ENCODE measurements at places on chromosomes 13 and 19.

DNA sequence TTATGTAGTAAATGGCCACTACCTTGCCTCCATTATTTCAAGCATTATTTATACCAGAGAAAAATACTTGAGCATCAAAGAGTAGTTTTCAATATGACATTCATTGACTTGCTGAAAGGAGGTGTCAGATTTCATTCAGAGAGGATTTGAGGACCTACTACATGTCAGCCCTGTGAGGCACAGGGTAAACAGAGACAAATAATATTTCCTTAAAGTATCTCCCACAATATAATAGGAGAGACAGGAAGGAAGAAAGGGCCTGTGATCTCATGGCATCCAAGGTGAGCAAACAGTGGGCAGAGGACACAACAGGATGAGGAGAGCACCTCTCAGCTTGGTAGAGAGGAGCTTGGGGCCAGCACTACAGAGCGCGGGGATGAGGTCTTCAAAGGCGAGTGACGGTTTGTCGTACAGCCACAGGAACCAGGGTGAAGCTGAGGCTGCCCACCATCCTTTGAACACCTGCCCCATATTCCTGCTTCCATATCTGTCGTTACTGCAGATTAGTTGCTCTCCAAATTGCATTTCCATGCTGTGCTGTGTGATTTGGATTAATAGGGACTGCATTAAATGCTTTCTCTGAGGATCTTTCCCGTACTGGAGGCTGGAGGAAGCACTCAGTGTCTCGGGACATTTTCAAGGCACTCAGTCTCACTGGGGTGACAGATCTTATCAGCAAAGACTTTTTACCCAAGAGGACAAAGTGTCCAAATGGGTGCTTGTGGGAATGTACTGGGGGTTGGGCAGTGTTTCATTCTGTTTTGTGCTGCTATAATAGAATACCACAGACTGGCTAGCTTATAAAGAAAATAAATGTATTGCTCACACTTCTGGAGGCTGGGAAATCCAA, 59.2 kb downstream of the GJA3 start:
- DNase-seq = no peak

- DNase-seq = peak; percentile 17
Measured at GRCh38 chr19:14112809-14113385, 4.7 kb downstream of the PRKACA start.

DNA sequence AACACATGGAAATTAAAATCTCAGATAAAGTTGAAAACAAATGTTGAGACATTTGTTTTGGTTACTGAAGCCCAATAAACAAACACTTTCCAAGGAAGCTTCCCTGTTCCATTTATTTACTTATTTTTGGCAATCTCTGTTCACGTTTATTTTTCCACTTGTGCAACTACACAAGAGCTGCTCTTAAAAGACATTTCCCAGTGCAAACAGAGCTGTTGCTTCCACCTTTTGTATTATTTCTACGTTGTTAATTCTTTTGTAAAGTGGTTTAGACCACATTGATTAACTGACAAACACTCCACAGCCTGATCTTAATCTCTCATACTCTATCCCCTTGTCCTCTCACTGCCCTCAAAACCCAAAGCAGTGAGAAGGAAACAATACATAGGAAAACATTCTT, 757.6 kb downstream of the LIG4 start:
- DNase-seq = no peak

DNA sequence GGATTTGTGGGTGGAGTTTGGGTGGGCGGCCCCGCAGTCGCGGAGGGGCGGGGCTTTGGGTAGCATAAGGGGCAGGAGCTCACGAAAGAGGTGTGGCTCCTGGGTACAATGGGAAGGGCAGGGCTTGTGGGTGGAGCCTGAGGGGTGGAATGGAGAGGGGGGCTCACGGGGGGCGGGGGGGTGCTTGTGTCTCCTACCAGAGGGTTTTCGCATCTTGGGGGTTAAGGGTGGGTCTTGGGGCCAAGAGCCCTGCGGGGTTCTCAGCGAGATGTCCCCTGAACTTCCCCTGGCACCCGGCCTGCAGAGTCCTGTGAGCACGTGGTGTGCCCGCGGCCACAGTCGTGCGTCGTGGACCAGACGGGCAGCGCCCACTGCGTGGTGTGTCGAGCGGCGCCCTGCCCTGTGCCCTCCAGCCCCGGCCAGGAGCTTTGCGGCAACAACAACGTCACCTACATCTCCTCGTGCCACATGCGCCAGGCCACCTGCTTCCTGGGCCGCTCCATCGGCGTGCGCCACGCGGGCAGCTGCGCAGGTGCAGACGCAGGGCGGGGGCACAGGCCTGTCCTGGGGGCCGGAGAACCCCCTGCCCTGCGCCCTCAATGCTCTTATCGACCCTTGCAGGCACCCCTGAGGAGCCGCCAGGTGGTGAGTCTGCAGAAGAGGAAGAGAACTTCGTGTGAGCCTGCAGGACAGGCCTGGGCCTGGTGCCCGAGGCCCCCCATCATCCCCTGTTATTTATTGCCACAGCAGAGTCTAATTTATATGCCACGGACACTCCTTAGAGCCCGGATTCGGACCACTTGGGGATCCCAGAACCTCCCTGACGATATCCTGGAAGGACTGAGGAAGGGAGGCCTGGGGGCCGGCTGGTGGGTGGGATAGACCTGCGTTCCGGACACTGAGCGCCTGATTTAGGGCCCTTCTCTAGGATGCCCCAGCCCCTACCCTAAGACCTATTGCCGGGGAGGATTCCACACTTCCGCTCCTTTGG, 5.1 kb downstream of the FSTL3 start:
- peak; percentile 97 for DNase-seq

DNA sequence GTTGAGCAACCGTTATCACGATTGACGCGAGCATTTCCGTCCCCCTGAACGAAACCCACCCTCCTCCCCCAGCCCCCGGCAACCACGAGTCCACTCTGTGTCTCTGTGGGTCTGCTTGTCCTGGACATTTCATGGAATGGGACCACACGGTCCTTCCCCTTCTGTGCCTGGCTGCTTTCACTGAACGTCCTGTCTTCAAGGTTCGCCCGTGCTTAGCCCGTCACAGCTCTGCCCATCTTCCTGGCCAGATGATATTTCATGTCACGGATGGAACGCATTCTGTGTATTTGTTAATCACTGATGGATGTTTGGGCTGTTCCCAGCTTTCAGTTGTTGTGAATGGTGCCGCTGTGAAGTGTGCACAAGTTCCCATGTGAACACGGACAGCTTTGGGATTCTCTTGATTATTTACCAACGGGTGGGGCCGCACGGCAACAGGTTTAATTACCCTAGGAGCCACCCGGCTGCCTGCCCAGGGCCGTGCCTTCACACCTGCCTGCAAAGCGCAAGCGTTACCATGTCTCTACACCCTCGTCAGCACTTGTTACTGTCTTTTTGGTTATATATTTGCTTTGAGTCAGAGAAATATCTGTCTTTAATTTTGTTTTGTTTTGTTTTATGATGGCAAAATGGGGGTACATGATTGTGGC, 42.5 kb downstream of the RASA3 start:
- DNase-seq = no peak

DNA sequence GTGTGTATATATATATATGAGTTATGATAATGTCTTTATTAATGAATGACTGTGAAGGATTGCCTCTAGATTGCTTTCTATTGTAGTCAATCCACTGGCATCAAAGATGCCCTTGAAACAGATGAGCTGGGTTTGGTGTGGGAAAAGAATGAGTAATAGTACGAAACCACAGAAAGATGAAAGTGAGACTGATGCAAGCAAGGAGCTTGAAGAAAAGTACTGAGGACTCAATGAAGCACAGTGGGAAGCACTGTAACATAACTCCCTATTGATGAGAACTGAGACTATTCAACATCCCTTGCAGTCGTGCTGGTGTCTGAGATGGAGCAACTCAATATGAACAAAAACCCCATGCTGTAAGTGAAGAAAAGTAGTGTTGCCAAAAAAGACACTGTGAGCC, 1794.2 kb downstream of the SLITRK5 start:
- DNase-seq = no peak

GRCh38 chr19:50415661-50416033, 3.1 kb upstream of the SPIB start:
- peak; percentile 74 for DNase-seq

DNA sequence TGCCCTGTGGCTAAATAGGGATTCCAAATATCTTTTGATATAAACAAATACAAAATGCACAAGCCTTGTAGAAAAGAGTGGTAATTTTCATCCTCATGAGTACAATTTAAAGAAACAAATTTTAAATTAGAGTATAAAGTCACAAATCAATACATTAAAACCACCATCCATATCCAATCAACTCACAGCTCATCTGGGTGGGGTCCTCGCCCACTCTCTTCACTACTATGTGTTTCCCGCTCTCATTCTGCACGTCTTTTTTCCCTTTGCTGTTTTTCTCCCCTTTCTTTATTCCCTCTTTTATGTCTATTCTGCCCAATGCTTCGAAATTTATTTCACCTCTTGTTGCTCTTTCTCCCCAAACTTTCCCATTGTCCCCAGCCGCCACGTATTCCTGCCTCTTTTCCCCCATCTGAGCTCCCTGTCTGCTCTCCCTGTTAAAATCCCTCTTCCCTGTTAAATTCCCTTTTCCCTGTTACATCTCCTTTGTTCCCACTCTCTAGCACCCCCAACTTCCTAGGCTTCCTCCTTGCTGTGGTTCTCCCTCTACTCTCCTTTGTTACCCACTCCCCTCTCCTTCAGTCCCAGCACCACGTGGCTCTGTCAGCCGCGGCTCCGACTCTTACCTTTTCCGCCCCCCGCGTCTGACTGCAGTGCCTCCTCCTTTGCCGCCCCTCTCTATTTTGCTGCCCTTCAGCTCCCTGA, 1.3 kb downstream of the ZNF616 start:
- DNase-seq = peak; percentile 19

DNA sequence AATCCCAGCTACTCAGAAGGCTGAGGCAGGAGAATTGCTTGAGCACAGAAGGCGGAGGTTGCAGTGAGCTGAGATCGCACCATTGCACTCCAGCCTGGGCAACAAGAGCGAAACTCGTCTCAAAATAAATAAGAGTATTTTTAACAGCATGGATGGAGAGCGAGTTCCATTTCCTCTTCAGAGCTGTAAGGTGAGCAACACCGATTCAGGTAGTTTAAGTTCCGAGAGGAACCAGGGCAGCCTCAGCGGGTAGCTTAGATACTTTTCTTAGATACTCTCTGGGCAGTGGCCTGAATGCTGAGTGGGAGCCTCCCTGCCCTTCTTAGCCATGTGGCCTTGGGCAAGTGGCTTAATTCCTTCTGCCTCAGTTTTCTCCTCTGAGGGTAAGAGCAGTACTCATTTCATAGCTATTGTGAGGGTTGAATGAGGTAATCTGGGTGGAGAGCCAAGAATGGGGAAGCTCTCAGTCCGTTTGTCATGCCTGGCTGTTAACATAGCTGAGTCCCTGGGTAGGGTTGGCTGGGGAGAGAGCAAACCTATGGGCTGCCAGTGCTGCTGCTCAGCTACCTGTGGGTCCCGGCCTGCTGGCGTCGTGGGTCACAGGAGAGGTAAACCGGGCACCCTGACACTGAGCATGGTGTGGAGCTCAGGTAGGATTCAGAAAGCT, 4.1 kb downstream of the ATP11A start:
- DNase-seq = peak; percentile 69

DNA sequence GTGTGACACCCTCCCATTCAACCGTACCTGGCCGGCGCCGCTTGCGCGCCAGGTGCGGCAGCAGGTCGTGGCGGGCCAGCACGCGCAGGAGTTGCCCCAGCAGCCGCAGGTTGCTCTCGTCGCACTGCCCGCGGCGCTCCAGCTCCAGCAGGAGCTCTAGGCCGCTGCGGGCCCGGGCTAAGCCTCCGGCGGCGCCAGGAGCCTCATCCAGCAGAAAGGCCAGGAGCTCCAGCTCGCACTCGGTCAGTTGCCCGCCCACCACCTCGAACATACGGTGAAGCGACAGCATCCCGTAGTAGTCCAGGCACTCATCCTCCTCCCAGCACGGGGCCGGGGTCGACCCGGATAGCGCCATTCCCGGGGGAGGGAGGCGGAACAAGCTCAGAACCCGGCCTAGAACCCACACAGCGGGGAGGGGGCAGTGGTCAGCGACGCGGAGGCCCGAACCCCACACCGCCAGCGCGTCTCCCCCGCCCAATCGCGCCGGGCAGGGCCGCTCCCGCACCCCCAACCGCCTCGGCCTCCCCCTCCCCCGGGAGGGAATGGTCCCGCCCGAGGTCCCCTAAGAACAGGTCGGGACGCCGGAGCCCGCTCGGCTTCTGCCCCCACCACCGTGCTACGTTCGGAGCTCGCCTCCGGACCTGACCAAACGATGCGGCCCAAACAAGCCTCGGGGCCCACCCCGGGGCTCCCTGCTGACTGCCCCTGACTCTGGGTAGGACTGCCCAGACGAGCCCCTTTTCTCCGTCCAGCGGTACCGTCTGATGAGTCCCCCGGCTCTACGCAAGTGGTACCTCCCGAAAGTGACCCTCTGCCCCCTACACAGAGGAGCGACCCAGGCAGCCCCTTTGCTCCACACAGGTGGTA, 591 bp downstream of the DEDD2 start:
- peak; percentile 28 for DNase-seq

GRCh38 chr19:41424335-41425173, 2.6 kb downstream of the B3GNT8 start:
- DNase-seq = peak; percentile 31

DNA sequence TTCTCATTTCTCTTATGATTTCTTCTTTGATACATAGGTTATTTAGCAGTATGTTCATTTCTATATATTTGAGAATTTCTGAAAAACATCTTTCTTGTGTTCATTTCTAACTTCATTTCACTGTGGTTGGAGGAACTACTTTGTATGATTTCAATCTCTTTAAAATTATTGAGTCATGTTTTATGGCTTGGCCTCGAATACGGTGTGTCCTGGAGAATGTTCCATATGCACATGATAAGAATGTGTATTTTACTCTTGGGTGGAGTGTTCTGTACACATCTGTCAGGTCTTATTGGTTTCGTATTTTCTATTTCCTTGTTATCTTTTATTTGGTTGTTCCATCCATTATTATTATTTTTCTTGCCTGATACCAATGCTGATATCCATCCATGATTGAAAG, 22.9 kb downstream of the DNM2 start:
- DNase-seq = no peak

GRCh38 chr13:114078461-114079451, 53.7 kb downstream of the RASA3 start:
- peak; percentile 53 for DNase-seq

- DNase-seq = no peak
Measured at GRCh38 chr13:19154843-19155242, 26.8 kb downstream of the TUBA3C start.

DNA sequence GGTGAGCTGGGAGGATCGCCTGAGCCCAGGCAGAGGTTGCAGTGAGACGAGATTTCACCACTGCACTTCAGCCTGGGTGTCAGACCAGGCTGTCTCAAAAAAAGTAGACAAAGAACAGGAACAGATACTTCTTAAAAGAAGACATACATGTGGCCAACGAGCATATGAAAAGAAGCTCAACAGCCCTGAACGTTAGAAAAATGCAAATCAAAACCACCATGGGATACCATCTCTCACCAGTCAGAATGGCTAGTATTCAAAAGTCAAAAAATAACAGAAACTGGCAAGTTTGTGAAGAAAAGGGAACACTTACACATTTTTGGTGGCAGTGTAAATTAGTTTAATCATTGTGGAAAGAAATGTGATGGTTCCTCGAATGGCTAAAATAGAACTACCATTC, 3.0 kb upstream of the LGALS14 start:
- no peak for DNase-seq

GRCh38 chr19:14412996-14413692, 6.0 kb downstream of the DDX39A start:
- DNase-seq = no peak

- DNase-seq = no peak
Measured at GRCh38 chr13:20715330-20715712, 11.8 kb downstream of the IL17D start.

- no peak for DNase-seq
Measured at GRCh38 chr19:35340431-35340830, 7.3 kb upstream of the FFAR1 start.
